Aorta (tissue), 5 donors: ENCODE measurements at places on chromosomes 7 and 10.

DNA sequence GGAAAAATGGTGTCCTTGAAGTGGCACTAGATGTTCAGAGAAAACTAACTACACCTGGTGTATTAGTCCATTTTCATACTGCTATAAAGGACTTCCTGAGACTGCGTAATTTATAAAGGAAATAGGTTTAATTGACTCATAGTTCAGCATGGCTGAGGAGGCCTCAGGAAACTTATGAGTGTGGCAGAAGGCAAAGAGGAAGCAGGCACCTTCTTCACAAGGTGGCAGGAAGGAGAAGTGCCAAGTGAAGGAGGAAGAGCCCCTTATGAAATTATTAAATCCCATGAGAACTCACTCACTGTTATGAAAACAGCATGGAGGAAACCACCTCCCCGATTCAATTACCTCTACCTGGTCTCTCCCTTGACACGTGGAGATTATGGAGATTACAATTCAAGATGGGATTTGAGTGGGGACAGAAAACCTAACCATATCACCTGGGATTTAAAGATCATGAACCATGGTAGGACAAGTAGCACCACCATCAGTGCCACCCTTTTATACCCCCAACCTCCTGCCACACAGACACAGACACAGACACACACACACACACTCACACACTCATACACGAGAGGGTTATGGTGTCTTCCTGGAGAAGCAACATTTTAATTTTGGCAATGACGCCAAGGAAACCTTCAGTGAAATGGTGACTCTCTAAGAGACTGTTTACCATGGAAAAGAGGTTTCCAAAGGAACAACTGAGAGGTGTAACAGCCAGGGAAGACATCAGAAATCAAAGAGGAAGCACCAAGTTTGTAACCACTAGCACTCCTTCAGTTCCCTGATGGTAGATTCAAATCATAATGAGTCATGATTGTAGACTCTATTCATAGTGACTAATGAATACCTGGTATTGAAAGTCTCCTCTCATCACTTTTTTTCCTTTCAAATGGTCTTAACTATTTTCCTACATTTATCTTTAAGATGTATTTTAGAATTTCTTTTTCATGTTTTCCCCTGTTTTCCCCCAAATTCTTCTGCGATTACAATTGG lies 41.8 kb upstream of the WNT16 start:
- no peak for DNase-seq

GRCh38 chr7:137873524-137873923 lies 26.8 kb upstream of the DGKI start:
- DNase-seq = no peak

DNA sequence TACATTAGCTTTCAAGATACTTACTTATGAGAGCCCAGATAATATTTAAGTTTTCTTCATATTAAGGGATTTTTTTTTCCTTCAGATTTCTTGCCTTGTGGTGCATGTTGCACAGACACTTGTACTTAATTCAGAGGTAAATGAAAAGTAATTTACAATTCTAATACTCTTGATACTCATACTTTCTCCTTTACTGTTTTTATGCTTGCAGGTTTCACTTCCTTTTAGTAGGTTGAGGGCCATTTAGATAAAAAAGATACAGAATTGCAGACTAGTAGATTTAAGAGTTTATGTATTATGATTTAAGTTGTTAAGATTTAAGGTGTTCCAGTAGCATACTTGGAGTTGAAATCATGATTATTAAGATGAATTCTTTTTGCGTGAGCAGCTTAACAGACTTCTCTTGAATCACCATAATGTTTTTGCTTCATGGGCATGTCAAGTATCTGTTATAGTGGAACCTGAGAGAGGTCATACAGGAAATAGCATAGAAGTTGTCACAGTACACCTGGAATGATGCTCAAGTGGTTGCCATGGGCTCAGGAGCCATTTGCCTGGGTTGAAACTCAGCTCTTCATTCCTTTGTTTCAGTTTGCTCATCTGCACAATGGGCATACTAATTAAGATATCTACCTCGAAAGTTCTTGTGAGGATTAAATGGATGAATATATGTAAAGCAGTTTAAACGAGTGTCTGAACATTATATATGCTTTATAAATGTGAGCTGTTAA lies 174.8 kb upstream of the PRPS1L1 start:
- no peak for DNase-seq

DNA sequence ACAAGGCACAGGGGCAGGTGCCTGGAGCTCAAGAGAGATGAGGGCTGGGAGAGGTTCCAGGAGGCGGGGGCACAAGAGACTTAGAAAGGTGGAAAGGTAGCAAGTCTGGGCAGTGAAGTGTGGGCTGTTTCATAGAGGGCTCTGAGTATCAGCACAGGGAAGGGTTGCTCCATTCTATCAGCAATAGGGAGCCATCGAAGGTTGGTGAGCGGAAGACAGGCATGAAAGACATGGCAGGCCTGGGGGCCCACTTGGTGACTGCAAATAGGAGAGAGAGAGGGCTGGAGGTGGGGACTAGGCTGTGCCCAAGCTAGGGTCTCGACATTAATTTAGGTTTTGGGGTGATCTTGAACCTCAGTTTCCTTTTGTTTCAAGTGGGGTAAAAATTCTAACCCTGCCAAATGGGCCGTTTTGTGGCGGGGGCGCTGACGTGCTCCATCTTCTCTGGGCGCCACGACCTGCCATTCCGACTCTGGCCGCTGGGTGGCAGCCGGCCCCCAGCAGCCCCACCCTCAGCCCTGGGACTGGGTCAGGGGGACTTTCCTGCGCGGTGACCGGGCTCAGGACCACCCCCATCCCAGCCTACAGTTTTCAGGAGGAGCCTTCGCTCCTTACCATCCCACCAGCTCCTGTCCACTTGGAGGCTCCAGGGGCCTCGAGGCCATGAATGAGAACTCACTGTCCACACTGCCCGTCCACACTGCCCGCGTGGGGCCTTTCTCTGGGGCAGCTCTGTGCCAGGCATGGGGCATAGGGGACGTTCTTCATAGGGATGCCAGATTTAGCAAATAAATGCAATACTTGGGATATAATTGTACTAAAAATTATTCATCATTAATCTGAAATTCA lies 37.2 kb upstream of the PCBD1 start:
- DNase-seq = peak; percentile 61

GRCh38 chr10:101130984-101131961 lies at the start of gene TLX1:
Gene TLX1 (plus strand): TSS chr10:101131300. CDS start chr10:101131542, 242 bp downstream.
- peak; percentile 45 for DNase-seq

- peak; percentile 8 for DNase-seq
Observed at GRCh38 chr7:2944739-2945138, 98.9 kb downstream of the CARD11 start.

GRCh38 chr7:150962553-150963399 lies 15.3 kb downstream of the KCNH2 start:
- DNase-seq = no peak

DNA sequence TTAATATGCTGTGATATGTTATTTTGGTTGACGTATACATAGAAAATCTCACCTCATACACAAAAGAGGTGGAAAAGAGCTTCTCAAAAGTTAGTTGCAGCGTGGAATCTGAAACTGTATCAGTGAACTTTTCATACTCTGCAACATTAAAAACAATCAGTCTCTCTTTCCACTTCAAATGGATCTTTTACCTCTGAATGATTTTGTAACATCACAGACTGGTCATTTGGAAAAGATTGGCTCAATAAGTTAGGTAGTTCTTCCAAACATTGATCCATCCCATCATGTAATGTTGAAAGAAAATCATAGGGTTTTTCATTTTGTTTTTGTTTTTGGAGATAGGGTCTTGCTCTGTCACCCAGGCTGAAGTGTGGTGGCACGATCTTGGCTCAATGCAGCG lies 131.1 kb downstream of the AHR start:
- no peak for DNase-seq

DNA sequence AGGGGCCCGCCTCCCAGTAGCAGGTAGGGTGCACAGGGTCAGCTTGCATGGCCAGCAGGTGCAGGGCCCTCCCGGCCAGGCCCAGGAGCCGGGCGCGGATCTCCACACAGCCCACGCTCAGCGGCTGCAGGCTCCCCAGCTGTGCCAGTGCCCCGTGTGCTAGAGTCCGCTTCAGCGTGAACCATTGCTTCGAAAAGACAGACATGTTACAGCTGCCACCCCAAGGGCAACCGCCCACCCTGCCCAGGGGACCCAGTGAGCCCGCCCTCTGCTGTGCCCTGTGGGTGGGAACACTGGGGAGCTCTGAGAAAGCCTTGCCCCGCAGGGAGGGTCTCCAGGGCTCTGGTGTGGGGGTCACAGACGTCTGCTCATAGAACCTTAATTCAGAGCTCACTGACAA lies 64.3 kb upstream of the NKX6-2 start:
- peak; percentile 55 for DNase-seq

DNA sequence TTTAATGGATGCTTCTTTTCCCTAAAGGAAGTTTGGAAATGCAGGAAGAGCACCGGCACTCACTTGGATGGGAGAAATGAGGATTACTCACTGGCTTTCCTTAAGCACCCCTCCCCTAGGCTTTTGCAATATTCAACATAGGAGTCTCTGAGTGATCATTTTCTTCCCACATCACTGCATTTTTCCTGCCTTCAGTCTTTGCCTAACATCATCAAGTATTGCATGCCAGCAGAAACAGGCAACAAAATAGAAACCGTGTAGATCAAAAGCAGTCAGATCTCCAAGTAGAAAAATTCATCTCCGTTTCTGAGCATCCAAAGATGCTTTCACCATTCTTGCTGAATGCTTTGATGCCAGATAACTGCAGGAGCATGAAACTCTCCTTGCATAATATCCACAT lies 119.9 kb downstream of the ADCYAP1R1 start:
- no peak for DNase-seq

- peak; percentile 76 for DNase-seq
Observed at GRCh38 chr10:92573091-92573797, 649 bp downstream of the IDE start.
